ENCODE measurements at places on chromosomes 3 and 15.

GRCh38 chr3:28933337-28933736 lies 347.5 kb upstream of the RBMS3 start:
- DNase-seq: no peak

- no peak for DNase-seq
These were observed 109.1 kb upstream of the COL8A1 start for GRCh38 chr3:99529265-99529664.

- no peak for DNase-seq
These were observed 1.0 kb downstream of the IQSEC1 start for GRCh38 chr3:13072239-13072599.

GRCh38 chr3:129626744-129627349 lies 20.4 kb upstream of the PLXND1 start:
- DNase-seq: no peak

DNA sequence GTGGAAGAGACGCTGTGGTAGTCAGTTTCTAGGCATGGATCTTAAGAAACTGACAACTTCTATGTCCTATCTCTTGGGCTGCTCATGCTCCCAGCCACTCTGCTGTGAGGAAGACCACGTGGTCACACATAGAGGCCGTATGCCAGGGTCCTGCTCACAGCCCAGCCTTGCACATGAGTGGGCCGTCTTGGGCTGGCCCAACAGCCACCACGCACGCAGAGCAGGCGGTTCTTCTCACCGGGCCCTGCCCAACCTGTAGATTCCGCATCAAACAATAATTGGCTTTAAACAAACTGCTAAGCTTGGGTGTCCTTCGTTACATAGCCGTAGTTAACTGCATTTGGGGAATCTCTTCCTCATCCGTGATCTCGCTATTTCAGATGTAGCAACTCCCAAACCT lies 26.0 kb downstream of the SLC41A3 start:
- no peak for DNase-seq

GRCh38 chr3:15055019-15055557 lies 10.0 kb downstream of the MRPS25 start:
- no peak for DNase-seq

All from NCI-H187 (cell line).